ENCODE measurements at places on chromosomes 12 and 14. TPM values are rescaled to one million over a fixed set of nuclear protein-coding genes. Genes with fewer than 3 reads are reported as not detected.

The CAPS2 gene
- 11.0 TPM for total RNA-seq

The CPM gene
- total RNA-seq: 48.1 TPM

The HOXC12 gene
- not detected for total RNA-seq

The CBLN3 gene
- 2.2 TPM for total RNA-seq

The NGB gene
- total RNA-seq: not detected

The SLC5A8 gene
- total RNA-seq: 0.11 TPM

The WSCD2 gene
- total RNA-seq: 3.5 TPM

The CLEC1B gene
- not detected for total RNA-seq

The KRT6C gene
- not detected for total RNA-seq

The GLS2 gene
- total RNA-seq: not detected
